CD4-positive, alpha-beta T cell treated with Interleukin-15 for 1 hour (primary cell): ENCODE measurements at places on chromosomes 7 and 10.

DNA sequence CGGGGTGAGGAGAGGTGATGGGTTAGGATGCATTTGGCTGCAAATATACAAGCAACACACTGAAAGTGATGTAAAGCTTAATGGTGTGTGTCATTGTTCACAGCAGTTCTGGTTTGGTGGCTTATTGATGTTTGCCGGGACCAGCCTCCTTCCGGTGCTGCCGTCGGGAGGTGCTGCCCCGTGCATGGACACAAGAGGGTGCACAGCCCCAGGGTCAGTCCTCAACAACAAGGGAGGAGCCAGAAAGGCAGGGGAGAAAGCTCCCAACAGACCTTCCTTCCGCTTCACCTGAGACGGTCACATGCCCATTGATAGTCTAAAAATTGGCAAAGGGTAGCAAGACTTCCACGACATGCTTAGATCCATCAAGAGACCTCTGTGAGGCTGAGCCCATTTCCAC lies 9.5 kb downstream of the RNF32 start:
- DNase-seq = no peak

DNA sequence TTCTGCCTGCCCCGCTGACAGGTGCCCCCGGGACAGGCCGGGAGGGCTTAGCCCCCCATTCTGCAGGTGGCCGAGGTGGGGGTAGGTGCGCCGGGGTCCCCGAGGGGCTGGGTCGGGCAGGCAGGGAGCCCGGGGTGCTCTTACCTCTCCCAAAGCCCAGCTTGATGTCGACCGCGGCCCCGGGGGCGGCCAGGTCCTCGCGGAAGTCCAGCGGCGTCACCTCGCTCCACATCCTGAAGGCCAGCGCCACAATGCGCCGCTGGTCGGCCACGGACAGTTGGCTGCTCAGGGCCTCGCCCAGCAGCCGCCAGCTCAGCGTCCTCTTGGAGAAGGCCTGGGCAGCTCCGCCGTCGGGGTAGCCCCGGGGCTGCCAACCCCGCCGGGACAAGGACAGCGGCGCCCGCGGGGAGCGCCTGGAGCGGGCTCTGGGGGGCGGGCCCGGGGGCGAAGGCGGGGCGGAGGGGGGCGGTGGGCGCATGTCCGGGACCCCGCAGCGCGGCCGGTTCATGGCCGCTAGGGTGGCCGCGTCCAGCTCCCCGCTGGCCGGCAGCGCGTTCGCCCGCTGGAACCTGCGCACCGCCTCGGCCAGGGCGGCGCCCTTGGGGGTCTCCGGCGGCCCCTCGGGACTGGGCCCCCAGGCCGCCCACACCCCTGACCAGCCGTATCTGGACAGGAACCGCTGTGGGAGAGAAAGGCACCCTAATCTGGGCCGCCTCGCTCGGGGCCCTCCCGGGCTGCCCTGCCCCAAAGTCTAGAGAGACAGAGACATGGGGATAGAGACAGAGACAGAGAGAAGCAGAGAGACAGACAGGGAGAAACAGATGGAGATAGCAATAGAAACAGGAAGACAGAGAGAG lies 1.7 kb downstream of the MMP21 start:
- no peak for DNase-seq

GRCh38 chr7:69765879-69766278 lies 167.6 kb downstream of the AUTS2 start:
- DNase-seq = no peak

GRCh38 chr10:113228530-113228929 lies 278.5 kb downstream of the TCF7L2 start:
- DNase-seq = no peak

GRCh38 chr7:77188731-77189437 lies 10.7 kb downstream of the FGL2 start:
- peak; percentile 19 for DNase-seq

DNA sequence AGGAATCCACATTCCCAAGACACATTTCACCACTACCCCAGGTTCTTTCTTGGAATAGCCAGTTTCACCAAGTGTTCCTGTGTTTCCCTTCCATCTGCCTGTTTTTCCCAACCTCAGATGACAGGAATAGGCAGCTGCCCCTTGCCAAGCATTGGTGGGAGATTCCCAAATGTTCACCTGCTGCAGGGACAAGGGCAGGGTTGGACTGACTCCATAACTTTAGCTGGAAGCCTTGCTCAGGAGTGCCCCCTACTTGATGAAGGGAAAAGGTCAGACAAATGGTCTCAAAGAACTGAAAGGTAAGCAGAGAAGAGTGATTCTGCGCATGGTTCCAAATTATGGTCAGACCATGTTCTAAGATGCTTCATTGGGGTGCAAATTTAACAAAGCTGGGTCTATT lies 45.1 kb upstream of the LYZL1 start:
- no peak for DNase-seq

DNA sequence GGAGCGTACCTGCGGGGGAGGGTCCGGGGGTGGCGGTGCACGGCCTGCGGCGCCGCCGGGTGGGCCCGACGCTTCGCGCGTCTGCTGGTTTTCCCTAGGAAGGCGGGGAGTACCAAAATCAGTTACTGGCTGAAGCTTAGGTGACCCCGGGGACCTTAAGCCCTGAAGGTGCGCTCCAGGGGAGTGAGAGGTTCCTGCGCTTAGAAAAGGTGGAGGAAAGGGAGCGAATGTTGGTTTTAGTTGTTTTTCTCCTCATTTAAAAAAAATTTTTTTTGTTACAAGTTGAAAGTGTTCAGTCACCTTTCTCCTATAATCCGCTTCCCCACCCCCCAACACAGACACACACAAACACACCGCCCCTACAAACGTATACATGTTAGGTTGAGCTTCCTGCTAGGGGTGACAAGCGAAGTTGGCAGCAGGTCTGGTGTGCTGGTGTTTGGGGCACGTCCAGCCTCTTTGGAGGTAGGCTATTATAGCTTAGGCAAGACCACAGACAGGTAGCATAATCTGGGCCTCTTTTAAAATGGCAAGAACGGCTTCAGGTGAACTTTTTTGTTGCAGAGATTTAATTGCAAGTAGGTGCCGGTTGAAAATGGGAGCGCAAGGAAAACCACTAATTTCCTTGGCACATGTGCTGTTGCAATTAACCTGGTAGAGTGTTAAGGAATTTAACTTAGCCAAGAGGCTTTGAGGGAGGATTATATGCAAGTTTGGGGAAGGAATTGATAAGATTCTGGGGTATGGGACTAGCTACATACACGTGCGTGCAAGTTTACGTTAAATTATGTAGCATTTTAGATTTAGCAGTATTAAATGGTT lies 945 bp downstream of the ADD3 start:
- DNase-seq = peak; percentile 54

- DNase-seq = no peak
Measured at GRCh38 chr7:55063061-55063460, 44.2 kb downstream of the EGFR start.

GRCh38 chr7:22220941-22221340 lies 136.0 kb downstream of the RAPGEF5 start:
- DNase-seq = no peak

DNA sequence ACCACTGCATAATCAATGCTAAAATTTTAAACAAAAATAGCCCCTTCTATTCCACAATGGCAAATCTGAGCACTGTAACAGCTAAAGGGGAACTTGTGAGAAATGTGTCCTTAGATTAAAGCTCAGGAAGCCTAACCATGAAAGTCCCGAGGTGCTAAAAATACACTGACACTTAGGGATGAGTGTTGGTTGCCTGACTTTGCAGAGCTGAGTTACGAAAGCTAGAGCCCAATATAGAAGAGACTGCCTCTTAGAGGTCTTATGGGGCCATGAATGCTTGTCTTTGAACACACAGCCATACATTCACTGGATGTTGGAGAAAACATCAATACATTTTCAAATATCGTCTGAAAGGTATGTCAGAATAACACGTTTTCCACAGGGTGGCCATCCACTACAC lies 209.7 kb downstream of the LHFPL3 start:
- no peak for DNase-seq

- peak; percentile 63 for DNase-seq
Measured at GRCh38 chr10:100998183-100998990, 1.2 kb upstream of the LZTS2 start.

- DNase-seq = no peak
Measured at GRCh38 chr10:60292998-60293397, 96.7 kb downstream of the ANK3 start.

- DNase-seq = peak; percentile 35
Measured at GRCh38 chr7:47568547-47568946, 13.4 kb downstream of the TNS3 start.

- no peak for DNase-seq
Measured at GRCh38 chr7:12146813-12147212, 64.3 kb upstream of the TMEM106B start.

- DNase-seq = no peak
Measured at GRCh38 chr10:97016728-97017473, 168.9 kb downstream of the SLIT1 start.

- no peak for DNase-seq
Measured at GRCh38 chr10:88946965-88947590, 5.5 kb downstream of the ACTA2 start.

- DNase-seq = no peak
Measured at GRCh38 chr7:101212014-101212413, 5.4 kb downstream of the PLOD3 start.

DNA sequence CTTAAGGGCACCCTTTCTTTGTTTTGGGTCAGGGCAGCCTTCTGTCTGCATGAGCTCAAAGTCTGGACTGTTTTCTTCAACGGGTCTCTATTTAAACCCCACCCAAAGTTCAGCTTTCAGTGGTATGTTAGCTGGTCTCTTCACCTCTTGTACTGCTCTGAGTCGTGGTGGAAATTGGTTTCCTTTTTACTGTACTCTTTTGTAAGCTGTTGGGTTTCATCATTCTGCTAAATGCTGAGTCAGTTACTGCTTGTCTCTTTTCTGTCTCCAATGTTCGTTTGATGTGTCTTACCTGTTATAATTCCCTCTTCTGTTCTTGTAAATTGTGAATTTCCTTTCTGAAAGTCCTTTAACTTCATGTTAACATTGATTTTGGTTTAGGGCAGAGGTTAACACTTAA lies 64.1 kb upstream of the MALRD1 start:
- DNase-seq = no peak

GRCh38 chr7:12685550-12685949 lies 1.9 kb upstream of the ARL4A start:
- peak; percentile 60 for DNase-seq

DNA sequence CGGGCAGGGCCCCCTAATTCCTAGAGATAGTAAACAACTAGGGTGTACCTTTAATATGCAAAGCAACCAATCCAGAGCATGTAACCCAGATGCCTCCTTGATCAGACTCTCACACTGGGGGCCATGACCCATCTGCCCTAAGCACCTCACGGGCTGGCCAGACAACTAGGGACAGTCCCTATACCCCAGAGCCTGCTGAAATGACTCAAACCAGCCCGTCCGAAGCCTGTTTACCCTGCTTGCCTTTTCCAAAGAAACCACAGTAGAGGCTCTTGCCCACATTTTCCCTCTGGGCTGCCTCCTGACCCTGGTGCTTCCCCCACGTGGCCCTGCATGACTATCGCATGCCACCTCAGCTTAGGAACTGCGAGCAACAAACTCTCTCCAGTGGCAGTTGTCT lies 46.2 kb downstream of the RGS10 start:
- DNase-seq = no peak

- peak; percentile 82 for DNase-seq
Measured at GRCh38 chr10:5840314-5841307, 27.4 kb upstream of the GDI2 start.

DNA sequence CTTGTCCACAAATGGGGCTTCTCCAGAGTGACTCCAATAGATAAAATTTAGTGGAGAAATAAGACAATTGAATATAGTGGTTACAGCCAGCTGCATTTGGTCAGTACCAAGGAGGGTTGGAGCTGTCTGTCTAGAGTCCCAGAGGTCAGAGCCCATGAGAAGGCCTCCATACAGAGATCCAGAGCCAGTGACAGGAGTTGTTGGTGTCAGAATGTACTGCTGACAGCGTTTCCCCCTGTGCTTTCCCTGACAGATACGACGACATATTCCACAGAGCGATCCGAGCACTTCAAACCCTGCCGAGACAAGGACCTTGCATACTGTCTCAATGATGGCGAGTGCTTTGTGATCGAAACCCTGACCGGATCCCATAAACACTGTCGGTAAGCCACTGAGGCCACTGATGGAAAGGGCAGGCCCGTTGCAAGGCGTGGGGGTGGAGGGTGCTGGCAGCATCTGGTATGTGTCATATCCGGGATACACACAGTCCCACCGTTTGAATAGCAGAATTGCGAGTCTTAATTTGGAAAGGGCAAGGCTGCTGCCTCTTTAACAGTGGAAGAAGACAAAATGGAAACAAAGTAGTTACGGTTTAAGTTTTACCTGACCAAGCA lies 483.6 kb downstream of the NRG3 start:
- DNase-seq = no peak

DNA sequence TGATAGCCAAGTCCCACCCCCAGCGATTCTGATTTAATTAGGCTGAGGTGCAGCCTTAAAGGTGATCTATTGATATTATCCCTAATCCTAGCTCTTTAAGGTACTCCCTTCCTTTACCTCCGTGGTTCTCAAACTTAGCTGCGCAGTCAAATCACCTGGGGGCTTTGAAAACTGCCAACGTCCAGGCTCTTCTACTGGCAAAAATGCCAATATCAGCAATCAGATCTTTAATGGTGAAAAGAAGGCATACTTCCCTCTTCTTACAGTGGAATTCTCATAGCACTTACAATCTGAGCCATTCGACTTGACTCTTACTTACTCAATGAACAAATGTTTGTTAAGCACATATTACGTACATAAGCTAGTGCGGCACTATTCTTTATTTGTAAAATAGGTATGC lies 704 bp upstream of the SLC35B4 start:
- no peak for DNase-seq

DNA sequence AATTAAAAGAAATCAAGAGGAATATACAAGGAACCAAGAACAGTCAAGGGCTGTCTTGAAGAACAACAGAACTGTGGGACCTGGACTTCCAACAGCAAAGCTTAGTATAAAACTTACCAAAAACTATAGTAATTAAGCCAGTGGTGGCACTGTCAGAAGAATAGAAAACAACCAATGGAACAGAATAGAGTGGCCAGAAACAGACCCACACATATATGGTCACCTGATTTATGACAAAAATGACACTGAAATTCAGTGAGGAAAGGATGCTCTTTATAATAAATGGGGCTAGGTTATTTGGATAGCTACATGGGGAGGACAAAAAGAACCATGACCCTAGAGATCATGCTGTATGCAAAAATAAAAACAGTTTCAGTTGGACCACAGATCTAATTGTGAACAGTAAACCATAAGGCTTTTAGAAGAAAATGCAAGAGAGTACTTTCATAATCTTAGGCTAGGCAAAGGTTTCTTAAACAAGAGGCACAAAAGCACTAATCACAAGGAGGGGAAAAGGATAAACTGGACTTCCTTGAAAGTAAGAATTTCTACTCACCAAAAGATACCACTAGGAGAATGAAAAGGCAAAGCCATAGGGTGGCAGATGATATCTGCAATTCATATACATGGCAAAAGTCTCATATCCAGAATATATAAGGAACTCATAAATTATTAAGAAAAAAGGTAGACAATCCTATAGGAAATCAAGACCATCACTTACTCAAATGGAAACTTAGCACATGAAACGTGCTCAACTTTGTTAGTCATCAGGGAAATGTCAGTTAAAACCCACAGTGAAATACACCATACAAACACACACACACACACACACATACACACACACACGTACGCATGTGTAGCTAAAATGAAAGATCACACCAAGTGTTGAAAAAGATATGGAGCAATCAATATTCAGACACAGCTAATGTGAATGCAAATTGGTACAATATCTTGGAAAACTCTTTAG lies 20.8 kb downstream of the HYCC1 start:
- no peak for DNase-seq

- DNase-seq = no peak
Measured at GRCh38 chr10:126504063-126504760, 115.9 kb upstream of the ADAM12 start.
